ENCODE measurements at places on chromosomes 6 and 20.

- DNase-seq, result no peak
Observed at GRCh38 chr6:134020071-134020470, 32.4 kb downstream of the SLC2A12 start.

- DNase-seq, result peak; percentile 73
Observed at GRCh38 chr6:158031381-158032353, 50.0 kb downstream of the SYNJ2 start.

DNA sequence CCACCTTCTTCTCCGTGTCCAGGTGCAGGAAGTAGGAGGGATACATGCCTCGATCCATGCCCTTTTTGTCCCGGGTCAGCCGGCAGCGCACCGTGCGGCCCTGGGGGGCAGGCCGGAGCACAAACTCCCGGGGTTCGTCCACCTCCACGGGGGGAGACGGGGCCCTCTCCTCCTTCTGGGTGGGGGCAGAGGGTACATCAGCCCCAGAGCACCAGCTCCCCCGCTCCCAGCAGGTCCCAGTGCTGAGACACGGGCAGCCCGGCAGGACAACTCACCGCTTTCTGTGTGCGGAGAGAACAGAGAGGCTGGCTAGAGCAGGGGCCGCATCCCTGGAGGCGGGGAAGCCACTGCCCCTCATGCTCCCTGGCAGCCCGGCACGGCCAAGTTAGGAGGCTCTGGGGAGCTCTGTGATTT, 6.7 kb downstream of the TULP1 start:
- DNase-seq, result no peak

DNA sequence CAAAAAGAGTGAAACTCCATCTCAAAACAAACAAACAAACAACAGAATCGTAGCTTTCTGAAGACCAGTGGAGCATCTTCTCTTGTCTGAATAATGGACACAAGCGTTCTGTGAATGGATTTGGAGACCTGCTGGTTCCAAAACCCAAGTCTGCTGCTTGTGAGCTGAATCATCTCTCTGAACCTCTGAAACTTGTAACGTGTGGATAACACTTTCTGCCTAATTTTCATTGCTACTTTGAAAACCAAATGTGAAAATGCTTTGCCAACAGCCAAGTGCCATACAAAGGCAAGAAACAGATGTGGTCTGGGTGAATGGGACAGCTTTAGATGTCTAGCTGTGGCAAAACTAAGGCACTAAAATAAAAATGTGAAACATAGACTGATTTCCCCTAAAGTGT, 44.3 kb downstream of the PHACTR1 start:
- no peak for DNase-seq

GRCh38 chr6:30690403-30691207, at the start of gene NRM:
Gene NRM, minus strand, starts transcription at chr6:30690984. Its CDS starts 10 bp downstream, at chr6:30690974.
- DNase-seq, result peak; percentile 64

- DNase-seq, result no peak
Observed at GRCh38 chr20:50472693-50473664, 37.2 kb upstream of the PTPN1 start.

GRCh38 chr20:34709831-34710567, 5.9 kb downstream of the TP53INP2 start:
- peak; percentile 45 for DNase-seq

All from stimulated activated CD8-positive, alpha-beta memory T cell treated with anti-CD3 and anti-CD28 coated beads, Interleukin-15, amount 100 ng/mL, for 48 hours (primary cell).